ENCODE measurements at places on chromosomes 3 and 15.

DNA sequence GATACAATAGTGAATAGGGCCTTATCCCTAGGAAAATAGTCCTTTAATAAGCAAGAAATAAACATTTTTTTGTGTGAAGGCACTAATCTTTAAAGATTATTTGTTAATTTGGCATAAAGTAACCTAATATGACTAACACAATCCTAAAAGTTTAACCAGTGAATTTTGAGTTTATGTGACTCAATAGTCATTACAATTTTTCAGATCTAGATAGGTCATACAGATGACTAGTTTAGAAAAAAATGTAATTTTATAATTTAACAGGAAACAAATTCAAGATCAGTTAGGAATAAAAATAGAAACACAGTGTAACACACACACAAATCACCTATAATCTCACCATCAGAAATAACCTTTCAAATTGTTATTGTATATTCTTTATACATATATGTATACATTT lies 620.7 kb upstream of the ALCAM start:
- no peak for DNase-seq

DNA sequence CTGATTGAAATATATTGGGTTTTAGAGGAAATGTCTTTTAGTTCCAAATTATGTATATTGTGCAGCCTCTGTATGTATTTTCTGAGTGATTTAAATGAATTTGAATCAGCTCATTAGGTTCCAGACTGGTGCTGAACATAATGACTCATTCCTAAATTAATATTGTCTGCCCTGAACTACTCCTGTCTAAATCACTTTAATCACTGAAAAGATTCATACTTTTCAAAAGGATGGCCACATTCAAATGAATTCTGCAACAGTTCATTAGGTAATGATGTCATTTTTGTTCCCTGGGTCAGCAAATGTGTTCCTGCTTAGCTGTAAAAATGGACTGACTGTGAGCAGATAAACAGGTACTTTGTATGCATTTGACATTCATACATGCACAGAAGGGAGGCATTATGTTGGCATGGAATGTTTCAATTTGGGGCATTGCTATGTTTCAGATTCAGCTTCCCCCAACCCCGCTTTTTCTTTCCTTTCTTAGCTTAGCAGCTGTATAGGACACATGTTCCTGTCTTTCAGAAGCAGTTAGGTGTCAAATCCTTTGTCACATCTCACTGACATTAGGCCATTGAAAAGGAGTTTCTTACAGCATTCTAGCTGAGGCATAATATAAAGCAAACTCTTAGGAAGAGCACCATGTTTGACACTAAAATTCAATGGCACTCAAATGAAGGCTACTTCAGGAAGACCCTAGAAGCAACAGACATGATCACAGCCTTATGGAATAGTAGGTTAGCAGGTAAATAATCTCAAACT lies 318.5 kb upstream of the ARPP21 start:
- no peak for DNase-seq

GRCh38 chr3:72309661-72310418 lies 524.9 kb upstream of the PROK2 start:
- DNase-seq = no peak

- DNase-seq = no peak
Measured at GRCh38 chr3:130433306-130433705, 83.7 kb upstream of the COL6A6 start.

DNA sequence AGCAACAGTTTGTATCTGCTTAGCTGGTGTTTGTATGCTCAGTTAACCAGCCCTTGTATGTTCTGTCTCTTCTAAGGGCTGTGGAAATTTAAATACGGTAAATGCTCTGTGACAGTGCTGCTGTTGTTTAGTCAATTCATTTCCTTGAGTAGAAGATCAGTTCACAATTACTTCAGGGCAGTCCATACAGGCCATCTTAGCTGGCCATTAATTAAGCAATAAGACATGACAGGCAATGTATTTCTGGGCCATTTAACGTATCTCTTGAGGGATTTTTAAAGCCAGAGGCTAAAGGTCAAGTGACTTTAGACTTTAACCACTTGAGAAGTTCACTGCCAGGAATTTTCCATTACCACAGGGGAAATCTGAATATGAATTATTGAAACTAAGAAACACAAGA lies 351.8 kb downstream of the ZIC1 start:
- DNase-seq = no peak

DNA sequence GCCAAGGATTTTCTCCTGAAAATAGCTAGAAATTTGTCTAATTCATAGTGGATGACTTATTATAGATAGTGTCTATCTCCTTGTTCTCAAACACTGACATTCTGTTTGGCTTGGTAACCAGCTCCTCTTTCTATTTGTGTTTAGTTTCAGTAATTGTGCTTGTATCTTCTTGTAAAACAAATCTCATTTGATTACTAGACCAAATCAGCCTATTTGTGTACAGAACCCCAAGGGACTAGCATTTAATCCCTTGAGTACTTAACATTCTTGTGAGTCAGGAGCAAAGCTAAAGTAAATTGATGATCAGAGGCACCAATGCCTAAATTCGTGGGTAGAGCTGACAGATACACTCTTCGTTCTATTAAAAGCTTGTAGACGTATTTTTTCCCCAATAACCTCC lies 306.5 kb upstream of the SLITRK3 start:
- no peak for DNase-seq

DNA sequence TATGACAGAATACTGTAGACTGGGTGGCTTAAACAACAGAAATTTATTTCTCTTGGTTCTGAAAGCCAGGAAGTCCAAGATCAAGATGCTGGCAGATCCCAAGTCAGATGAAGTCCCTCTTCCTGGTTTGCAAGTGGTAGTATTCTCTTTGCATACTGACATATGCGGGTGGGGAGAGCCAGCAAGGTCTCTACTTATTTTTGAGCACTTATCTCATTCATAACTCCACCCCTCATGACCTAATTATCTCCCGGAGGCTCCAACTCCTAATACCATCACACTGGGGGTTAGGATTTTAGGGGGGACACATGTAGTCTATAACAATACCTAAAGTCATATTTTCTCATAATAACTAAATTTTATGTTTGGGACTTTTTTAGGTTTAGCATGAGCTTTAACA lies 65.3 kb downstream of the BLM start:
- DNase-seq = no peak

DNA sequence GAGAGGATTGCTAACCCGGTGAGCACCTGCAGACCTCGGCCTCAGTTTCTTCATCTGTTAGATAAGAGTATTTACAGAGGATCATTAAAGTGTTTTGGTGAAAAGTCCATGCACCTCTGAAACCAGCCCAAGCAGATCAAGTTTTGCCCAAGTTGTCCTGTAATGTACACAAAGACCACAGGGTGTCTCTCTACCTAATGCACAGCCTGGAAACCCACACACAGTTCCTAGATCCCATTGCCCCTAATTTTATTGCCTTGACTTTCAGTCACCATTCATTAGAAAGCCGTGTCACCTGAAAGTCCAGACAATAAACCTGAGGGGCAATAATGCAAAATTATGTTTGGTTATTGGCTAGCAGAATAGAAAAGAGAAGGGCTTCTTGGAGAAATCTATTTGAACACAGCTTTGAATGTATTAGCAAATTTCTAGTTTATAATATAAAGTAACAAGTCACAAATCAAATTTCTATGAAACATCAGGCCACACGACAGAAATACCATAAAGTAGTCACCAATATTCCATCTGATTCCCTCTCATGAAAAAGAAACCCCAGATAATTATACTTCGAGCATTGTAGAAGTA lies 161.3 kb upstream of the SLC2A2 start:
- no peak for DNase-seq

GRCh38 chr3:194395778-194396538 lies 3.1 kb downstream of the GP5 start:
- no peak for DNase-seq

DNA sequence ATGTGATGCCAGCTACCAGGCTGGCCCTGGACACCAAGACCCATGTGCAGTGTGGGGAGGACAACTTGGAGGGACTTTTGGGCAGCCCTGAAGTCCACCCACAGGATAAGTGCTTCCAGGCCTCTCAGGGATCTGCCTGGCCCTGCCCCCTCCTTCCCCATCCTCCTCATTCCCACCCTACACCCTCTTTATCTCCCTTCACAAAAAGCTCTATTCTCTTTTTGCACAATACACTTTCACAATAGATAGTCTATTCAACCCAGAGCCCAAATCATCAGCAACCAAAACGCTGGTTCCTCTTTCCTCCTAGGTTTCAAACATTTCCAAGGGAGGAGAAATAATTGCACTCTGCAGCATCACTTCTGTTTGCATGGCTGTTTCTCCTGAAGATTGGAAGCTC lies 7.8 kb upstream of the ZNF710 start:
- DNase-seq = no peak

- DNase-seq = no peak
Measured at GRCh38 chr3:7385635-7386034, 524.7 kb downstream of the GRM7 start.

DNA sequence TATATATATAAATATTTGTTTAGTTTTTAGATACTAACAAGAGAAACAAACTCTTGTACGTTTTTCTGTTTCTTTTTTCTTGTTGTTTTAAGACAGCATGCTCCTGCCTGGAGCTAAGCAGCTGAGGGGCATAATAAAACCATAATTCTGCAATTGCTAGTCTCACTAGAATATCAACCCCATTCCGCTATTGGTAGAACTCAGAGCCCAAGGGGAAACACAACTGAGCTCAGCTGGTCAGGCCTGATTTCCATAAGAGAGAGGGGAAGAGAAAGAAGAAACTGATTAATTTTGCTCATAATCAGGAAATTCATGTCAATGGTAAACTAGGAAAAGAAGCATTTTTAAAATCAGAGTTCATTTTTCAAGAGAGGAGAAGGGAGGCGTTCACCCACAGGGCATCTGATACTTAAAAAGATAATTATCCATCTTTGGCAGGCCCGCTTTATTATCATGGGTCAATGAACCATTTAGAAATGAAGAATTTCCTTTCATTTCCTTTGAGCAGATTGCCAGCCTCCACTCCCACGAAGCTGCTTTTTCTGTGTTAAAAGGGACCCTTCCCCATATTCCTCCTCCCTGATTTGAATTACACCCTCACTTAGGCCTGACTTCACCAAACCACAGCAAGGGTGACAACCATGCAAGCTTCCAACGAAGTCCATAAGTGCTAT lies 965.3 kb upstream of the CFAP20DC start:
- no peak for DNase-seq

DNA sequence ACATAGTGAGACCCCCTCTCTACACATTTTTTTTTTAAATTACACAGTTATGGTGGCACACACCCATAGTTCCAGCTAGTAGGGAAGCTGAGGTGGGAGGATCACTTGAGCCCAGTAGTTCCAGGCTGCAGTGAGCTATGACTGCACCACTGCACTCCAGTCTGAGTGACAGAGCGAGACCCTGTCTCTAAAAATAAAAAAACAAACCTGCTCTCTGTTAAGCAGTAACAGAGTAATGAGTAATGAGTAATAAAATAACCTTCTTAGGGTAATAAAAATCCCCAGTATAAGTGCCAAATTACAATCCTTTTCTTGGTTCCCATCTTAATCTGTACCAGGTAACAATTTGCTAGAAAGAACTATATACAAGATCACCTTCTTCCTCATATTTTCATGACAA lies 65.9 kb upstream of the PLXND1 start:
- DNase-seq = no peak

DNA sequence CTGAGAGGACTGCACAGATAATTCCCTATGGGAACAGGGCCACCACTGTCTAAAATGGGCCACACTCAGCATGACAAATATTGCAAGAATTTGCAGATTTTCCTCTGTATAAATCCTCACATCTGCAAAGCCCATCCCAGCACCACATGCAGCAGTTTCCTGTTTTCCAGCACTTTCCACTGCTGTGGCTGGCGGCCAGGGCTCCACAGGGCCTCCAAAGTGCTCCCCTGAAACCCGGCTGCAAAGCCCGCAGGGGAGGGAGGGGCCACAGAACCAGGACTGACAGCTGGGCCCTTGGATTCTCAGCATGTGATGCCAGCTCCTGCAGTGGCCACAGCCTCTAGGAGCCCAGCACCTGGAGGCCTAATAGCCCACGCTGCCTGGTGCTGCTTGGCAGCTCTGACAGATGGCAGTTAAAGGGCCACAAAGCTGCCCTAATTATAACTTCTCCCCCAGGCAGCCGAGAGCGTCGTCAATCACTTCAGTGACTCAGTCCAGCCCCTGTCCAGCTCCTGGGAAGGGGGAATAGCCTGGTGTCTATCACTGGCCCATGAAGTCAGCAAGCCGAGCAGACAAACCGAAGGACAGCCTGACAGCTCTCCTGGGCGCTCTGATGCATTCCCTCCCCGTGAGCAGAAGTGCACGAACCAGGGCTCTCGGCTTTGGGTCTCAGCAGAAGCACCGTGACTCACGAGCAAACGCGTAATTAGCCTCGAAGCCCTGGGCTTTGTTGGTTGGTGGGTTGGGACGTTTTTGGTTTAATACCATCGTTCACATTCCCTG lies 4.7 kb downstream of the LRRC15 start:
- DNase-seq = peak; percentile 45

DNA sequence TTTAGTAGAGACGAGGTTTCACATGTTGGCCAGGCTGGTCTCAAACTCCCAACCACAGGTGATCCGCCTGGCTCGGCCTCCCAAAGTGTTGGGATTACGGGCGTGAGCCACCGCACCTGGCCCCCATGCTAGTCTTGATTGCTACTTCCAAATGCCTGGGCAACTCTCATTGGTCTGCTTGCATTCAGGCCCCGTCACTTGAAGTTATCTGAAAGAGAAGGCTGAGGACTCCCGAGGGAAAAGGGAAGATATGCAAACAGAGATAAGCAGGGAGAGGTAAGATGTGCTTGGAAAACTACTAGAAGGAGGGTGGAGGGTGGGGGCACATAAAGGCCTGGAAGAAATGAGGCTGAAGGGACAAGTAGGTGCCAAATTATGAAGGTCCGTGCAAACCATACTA lies 4.4 kb upstream of the LPP start:
- no peak for DNase-seq

DNA sequence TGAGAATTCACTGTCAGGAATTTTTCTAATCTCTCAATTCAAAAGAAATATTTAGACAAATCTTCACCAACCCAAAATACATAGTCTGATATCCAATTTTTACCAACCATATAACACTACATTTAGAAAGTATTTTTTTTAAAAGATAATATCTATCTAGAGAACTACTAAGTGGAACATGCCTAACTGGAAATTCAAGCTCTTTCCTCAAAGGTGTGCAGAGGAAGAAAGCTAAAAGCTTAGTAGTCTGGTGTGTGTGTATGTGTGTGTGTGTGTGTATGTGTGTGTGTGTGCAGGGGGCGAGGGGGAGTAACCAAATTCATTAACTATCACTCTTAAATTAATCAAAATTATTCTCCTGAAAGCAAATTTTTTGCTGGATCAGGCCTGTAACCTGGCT lies 797.3 kb downstream of the NAALADL2 start:
- DNase-seq = no peak

GRCh38 chr3:72829701-72830100 lies 18.5 kb downstream of the SHQ1 start:
- no peak for DNase-seq

Data from smooth muscle cell of the brain vasculature (primary cell).